ENCODE measurements at places on chromosomes 5 and 9.

- DNase-seq = no peak
Measured at GRCh38 chr5:110116539-110116938, 426.8 kb downstream of the MAN2A1 start.

GRCh38 chr9:135379540-135380267, 99.9 kb upstream of the PPP1R26 start:
- DNase-seq = no peak

- DNase-seq = no peak
Measured at GRCh38 chr5:142719836-142720370, 34.0 kb upstream of the FGF1 start.

DNA sequence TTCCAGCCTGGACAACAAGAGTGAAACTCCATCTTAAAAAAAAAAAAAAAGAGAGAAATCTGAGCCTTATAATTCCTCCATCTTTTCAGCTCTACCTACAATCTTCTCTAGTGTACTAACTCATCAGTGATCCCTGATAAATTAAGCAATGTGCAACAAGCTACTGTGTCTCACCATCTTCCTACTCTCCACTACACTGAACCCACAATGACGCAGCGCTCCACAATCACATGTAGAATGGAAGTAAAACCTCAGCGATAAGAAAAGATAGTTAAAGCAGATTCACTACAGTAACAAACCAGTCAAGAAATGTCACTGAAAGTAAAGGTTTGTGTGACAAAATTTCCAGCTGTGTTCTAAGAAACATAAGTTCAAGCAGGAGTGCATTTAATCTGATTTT, 13.5 kb downstream of the ABCA1 start:
- no peak for DNase-seq

- DNase-seq = no peak
Measured at GRCh38 chr9:95574176-95574575, 57.4 kb upstream of the PTCH1 start.

- DNase-seq = no peak
Measured at GRCh38 chr5:74098941-74099340, 472.9 kb downstream of the ARHGEF28 start.

DNA sequence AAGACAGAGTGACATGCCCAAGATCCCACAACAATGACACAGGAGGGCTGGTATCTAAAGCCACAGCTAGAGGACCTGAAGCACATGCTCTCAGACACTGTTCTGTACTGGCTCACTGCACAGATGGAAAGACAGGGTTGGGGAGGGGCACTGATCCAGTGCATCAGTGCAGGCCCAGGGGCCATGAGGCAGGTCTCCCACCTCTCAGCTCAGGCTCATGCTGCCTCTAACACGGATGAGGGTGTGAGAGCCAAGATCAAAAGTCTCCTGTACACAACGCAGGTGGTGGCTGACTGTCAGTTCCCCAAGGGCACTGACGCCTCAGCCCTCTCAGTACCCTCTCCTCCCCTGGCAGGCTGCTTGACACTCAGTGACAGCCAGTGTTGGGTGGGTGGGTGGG, 10.9 kb downstream of the RAPGEF1 start:
- DNase-seq = no peak

DNA sequence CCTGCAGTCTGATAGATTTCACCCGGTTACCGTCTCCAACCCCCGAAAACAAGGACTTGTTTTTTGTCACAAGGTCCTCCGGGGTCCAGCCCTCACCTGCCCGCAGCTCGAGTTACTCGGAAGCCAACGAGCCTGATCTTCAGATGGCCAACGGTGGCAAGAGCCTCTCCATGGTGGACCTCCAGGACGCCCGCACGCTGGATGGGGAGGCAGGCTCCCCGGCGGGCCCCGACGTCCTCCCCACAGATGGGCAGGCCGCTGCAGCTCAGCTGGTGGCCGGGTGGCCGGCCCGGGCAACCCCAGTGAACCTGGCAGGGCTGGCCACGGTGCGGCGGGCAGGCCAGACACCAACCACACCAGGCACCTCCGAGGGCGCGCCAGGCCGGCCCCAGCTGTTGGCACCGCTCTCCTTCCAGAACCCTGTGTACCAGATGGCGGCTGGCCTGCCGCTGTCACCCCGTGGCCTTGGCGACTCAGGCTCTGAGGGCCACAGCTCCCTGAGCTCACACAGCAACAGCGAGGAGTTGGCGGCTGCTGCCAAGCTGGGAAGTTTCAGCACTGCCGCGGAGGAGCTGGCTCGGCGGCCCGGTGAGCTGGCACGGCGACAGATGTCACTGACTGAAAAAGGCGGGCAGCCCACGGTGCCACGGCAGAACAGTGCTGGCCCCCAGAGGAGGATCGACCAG, 121.3 kb downstream of the DAB2IP start:
- DNase-seq = no peak

DNA sequence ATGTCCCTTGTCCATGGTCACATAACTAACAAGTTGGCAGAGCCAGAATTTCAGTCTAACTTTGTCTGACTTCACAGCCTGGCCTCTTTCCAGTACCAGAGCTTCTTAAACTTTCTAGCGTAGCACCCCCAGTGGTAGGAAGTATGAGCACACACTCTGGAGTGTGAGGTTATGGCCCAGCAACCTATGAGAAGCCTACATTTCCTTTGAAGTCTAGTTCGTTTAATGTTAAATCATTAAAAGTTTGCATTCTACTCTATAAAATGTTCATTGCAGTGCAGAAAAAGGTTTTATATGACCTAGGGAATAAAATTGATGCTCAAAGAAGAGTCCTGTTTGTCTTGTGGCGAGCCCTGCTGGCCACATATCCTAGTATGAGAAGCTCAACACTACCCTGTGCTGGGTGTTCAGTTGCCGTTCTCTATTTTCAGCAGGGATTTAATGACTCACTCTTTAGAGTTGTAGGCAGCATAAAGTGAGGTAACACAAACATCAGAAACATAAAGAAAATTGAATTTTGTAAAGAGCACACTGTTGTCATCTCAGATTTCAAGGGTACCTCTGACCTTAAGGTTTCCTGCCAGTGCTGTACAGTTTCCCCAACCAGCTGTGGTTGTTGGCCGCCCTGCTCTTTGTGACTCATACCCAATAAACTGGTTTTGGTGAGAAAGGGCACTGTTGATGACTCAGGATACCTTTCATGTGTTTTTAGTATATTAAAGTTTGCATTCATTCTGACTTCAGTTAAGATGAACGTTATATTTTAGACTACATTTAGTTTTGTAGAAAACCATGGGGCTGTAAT, 14.3 kb downstream of the MCCC2 start:
- peak; percentile 99 for DNase-seq

DNA sequence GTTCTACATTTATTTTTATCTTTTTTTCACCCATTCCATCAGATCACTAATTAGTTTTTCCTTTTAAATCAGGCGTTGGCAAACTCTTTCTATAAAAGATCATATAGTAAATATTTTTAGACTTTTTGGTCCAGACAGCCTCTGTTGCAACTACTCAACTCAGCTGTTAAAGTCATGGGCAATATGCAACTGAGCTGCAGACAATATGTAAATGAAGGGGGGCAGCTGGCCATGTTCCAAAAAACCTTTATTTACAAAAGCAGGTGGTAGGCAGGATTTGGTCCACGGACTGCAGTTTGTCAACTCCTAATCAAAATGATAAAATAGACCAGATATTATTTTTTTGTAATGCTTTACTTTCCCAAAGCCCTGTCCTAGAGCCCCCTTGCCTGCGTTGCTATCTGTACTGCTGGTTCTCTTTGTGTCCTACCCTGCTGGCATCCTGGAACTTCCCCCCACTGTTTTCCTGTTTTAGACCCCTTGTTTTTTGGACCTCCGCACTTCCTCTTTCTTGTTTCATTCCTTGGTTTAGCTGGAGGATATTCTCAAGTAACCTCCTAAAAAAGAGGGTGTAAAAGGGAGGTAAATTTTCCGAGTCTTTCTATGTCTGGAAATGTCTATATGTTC, 24.7 kb upstream of the TNFSF8 start:
- DNase-seq = no peak

DNA sequence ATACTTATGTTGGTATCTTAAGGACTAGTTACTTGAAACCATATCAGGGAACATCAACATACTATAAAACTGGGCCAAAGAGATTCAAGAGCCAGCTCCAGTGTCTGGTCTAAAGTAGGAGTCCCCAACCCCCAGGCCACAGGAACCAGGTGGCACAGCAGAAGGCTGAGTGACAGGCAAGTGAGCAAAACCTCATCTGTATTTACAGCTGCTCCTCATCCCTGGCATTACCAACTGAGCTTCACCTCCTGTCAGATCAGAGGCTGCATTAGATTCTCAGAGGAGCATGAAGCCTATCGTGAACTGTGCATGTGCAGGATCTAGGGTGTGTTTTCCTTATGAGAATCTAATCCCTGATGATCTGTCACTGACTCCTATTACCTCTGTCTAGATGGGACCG, 581.6 kb upstream of the CDH9 start:
- no peak for DNase-seq

DNA sequence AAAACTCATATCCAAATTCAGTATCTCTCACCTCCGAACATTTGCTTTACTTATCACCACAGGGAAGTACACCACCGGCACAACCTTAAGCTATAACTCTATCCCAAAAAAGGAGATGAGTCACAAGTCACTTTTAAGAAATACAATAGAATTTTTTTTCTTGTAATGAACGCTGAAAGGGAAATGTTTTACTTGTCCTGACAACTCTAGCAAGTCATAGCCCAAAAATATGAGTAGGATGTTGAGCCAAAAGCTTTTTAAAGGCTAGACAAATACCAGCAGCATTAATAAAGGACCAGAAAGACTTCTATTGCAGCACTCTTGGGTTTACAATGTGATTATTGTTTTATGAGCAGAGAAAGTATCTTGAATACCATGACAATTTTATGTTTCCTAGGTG, 147.3 kb upstream of the FST start:
- DNase-seq = peak; percentile 43

DNA sequence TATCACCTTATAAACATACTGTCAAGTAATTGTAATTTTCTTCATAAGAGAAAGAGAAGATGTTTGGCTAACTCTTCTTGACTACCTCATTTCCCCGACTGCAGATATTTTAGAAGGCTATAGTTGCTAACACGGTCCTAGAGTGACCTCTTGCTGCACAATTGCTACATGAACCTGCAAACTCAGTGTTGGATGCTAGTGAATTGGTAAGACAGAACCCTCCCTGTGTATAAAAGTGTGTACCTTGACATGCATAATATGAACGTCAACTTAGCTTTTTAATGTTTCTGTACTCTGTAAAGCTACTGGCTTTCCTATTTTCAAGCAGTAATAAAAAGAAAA, 46.7 kb upstream of the CER1 start:
- peak; percentile 8 for DNase-seq

DNA sequence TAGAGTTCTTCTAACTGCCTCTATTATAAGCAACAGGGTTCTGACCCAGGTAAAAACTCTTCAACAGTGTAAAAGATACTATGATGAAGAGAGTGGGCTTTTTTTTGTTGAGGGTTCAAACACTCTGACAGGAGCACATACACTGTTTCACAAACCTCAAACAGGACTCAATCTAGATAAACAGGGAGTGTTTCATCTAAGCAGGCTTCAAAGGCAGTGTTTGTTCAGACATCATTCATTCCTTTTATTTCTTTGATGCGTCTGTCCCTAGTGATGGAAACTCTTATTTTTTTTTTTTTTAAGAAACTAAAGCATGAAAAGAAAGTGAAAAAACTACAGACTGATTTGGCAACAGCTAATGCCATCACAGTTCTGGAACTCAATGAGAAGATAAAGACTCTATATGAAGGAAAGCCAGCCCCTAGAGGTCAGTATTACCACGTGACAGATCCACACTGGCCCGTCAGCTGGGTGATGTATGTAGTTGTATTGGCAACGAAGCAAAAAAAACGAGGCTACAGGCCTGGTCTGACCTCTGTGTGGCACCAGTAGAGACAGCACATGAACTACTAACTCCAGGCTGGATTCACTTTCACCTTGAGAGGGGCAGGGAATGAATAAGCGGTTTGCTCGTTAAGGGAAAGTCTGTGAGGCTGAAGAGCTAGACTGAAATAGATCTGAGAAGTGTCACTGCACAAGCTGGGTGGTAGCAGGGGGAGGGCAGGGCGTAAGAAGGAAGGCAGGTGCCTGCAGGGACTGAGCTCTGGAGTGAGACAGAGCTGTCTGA, 172.2 kb downstream of the CCDC192 start:
- DNase-seq = peak; percentile 70

DNA sequence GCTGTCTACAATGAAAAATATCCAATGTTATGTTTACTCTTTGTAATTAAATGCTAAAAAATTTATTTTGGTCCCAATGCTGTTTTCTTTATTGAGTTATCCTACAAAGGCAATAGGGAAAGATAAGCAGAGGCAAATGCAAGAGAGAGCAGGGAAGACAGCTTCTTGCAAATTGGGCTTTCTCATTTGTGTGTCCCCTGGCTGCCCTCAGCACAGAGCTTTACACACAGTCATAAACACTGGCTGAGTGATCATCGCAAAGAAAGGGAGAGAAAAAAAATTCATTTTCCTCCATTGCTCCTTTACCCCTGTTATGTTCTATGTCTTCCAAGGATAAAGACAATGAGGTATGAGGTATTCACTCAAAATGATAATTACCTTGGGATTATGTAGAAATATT, 2.3 kb upstream of the TSSK1B start:
- DNase-seq = no peak

- DNase-seq = peak; percentile 76
Measured at GRCh38 chr5:76818844-76819831, at the start of gene F2RL1. F2RL1 (plus strand) TSS chr5:76819030; CDS start chr5:76819183, 153 bp downstream.

- no peak for DNase-seq
Measured at GRCh38 chr5:608429-609370, 3.4 kb upstream of the CEP72 start.

GRCh38 chr5:111859533-111860270, 102.7 kb upstream of the NREP start:
- peak; percentile 93 for DNase-seq

GRCh38 chr5:133925866-133926488, 42.4 kb downstream of the C5orf15 start:
- DNase-seq = peak; percentile 44

GRCh38 chr9:98081477-98082219, 25.1 kb downstream of the NANS start:
- DNase-seq = peak; percentile 57

- no peak for DNase-seq
Measured at GRCh38 chr5:87074934-87075541, 192.6 kb upstream of the RASA1 start.

GRCh38 chr5:108276187-108277050, 105.5 kb downstream of the FBXL17 start:
- DNase-seq = no peak

GRCh38 chr5:113507601-113508000, 5.9 kb upstream of the YTHDC2 start:
- no peak for DNase-seq

DNA sequence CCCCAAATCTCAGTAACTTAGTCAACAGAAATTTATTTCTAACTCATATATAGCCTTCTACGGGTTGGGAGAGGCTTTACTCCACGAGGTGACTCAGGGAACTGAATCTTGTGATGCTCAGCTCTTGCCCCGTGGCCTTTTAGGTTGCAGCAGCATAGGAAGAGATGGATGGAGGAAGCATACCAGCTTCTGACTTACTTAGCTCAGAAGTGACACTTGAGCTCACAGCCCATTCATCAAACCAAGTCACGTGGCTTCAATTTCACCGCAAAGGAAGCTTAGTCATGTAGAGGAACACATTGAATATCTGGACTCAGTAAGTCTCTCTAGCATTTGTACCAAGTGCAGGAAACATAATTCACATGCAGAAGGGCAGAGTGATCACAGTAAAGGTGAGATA, 124.1 kb upstream of the KCNN2 start:
- DNase-seq = peak; percentile 87
